Endothelial cell (in vitro differentiated cells): ENCODE measurements at places on chromosomes 13 and 19.
A peak's percentile ranks its signal among the peaks of the same experiment; 100 is the strongest.

DNA sequence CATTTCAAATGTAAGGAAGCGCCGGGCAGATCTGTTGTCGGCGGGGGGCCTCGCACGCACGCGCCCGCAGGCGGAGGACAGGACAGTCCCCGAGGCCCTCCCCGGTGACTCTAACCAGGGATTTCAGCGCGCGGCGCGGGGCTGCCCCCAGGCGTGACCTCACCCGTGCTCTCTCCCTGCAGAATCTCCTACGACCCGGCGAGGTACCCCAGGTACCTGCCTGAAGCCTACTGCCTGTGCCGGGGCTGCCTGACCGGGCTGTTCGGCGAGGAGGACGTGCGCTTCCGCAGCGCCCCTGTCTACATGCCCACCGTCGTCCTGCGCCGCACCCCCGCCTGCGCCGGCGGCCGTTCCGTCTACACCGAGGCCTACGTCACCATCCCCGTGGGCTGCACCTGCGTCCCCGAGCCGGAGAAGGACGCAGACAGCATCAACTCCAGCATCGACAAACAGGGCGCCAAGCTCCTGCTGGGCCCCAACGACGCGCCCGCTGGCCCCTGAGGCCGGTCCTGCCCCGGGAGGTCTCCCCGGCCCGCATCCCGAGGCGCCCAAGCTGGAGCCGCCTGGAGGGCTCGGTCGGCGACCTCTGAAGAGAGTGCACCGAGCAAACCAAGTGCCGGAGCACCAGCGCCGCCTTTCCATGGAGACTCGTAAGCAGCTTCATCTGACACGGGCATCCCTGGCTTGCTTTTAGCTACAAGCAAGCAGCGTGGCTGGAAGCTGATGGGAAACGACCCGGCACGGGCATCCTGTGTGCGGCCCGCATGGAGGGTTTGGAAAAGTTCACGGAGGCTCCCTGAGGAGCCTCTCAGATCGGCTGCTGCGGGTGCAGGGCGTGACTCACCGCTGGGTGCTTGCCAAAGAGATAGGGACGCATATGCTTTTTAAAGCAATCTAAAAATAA is 18.2 kb downstream of the IL17D start:
- peak; percentile 41 for DNase-seq

DNA sequence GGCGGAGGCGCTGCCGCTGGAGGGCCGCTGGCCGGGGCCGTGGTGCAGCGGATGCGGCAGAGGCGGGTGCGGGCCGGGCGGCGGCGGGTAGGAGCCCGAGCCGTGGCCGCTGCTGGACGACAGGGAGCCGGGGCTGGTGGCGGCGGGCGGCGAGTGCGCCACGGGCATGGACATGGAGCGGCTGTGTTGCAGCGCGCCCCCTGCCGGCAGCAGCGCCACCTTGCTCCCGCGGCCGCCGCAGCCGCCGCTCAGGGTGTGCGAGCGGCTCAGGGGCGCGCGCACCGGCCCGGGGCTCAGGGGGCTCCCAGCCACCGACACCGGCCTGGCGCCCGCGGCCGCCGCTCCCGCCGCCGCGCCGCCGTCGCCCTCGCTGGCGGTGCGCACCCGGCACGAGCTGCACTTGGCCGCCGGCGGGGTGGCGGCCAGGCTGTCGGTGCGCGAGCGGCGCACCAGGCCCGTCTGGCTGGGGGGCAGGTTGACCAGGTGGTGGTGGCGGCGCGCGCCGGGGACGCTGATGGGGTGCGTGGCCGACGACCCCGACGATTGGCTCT is 1.7 kb downstream of the IRS2 start:
- peak; percentile 92 for DNase-seq

GRCh38 chr13:67258482-67258881 is 28.3 kb upstream of the PCDH9 start:
- DNase-seq: no peak

DNA sequence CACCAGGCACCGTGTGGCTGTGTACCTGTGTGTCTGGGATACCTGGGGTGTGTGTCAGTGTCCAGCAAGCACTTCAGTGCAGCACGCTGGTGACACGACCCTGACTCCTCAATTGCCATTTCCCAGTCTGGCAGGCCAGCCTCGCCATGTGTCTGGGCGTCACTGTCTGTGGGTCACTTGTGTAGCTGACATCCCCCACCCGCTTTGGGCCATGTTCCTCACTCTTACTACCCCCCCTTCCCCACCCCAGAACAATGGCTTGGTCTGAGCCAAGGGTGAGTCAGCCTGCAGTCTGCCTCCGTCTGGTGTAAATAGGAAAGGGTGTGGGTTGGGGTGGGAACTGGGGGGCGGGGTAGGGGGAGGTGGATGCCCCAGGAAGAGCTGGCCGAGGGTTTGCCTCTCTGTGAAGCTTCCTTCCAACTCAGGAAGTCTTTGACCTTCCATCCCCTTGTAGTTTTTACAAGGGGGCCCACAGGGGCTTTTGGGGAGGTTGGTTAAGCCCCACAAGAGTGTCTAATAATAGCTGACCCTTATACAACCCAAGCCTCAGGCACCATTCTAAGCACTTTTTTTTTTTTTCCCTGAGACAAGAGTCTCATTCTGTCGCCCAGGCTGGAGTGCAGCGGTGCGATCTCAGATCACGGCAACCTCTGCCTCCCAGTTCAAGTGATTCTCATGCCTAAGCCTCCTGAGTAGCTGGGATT is 17.6 kb downstream of the NOVA2 start:
- DNase-seq: no peak
